ENCODE measurements at places on chromosomes 7 and 10. TPM values are rescaled to one million over a fixed set of nuclear protein-coding genes. Genes with fewer than 3 reads are reported as not detected.
A peak's percentile ranks its signal among the peaks of the same experiment; 100 is the strongest.

C10orf105 gene
- total RNA-seq: 0.52 TPM

DNA sequence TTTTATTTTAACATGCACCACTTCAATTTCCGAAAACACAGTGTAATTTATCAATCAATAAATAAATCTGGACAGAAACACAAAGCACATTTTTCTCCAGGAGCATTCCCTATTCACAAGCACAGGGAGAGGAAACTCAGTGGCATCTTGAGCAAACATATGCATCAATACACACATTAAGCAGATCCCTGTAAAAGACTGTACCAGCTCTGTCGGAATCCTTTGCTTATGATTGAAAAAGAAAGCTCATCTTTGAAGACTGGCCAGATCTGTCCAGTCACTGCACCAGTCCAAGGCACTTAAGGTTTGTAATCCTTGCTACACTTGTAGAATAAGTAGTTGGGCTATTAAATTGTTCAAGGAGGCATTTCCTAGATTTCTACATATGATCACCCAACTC, 343.9 kb downstream of the BMPER start:
- no peak for DNase-seq
- no peak overlapping the region for H3K4me3 ChIP-seq
- no peak overlapping the region for H3K27ac ChIP-seq
- no peaks in the 10 kb centered on the region for H3K4me1 ChIP-seq

SORCS3 gene
- total RNA-seq: not detected

- H3K27ac ChIP-seq: no peak overlapping the region
- H3K36me3 ChIP-seq: peaks cover 34% of the 10 kb centered on the region
- no peaks in the 10 kb centered on the region for H3K27me3 ChIP-seq
- no peak for DNase-seq
- H3K4me1 ChIP-seq: no peaks in the 10 kb centered on the region
Measured at GRCh38 chr10:14527134-14527844, 196.6 kb upstream of the FRMD4A start.

GRCh38 chr7:51069411-51070083, 247.1 kb downstream of the COBL start:
- H3K27me3 ChIP-seq: no peaks in the 10 kb centered on the region
- no peak overlapping the region for H3K4me3 ChIP-seq
- no peaks in the 10 kb centered on the region for H3K36me3 ChIP-seq

PROSER2 gene
- 33.3 TPM for total RNA-seq

DNA sequence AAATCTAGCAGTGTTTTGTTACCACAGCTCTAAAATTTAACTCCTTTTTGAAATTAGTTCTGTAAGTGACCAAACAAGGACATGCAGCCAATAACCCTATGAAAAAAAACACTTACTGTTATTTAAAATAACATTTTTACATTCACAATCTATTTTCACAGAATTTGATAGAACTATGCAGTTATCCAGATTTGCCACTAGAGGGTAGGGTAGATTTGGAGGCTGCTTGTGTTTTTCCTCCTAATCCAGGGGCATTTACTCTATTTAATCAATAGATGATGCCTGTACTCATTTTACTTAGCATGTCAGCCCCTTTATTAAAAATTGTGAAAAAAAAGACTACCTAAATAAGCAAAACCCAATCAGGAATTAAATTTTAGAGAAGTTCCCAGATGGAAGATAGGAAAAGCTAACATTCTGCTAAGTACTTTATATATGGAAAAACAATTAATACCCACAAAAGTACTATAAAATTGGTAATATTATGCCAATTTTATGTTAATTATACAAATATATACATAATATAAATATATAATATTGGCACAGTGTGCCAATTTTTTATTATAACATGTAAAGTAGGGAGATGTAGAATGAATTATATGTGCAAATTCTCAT, 18.1 kb upstream of the LIPK start:
- no peak for DNase-seq
- H3K4me3 ChIP-seq: no peak overlapping the region
- no peaks in the 10 kb centered on the region for H3K36me3 ChIP-seq
- H3K27me3 ChIP-seq: no peaks in the 10 kb centered on the region
- no peak overlapping the region for H3K27ac ChIP-seq

- no peak overlapping the region for H3K4me3 ChIP-seq
- H3K36me3 ChIP-seq: peaks cover 19% of the 10 kb centered on the region
- DNase-seq: peak; percentile 25
- H3K27me3 ChIP-seq: no peaks in the 10 kb centered on the region
- peaks cover 21% of the 10 kb centered on the region for H3K4me1 ChIP-seq
Measured at GRCh38 chr7:157143788-157144187, 5.1 kb downstream of the UBE3C start.

SPDYE11 gene
- total RNA-seq: not detected

HOXA2 gene
- 2.1 TPM for total RNA-seq

- no peaks in the 10 kb centered on the region for H3K4me1 ChIP-seq
- no peak for DNase-seq
- no peaks in the 10 kb centered on the region for H3K27me3 ChIP-seq
- H3K4me3 ChIP-seq: no peak overlapping the region
Measured at GRCh38 chr7:21469894-21470293, 42.0 kb downstream of the SP4 start.

- H3K4me3 ChIP-seq: no peak overlapping the region
- H3K27me3 ChIP-seq: no peaks in the 10 kb centered on the region
- peaks cover 3% of the 10 kb centered on the region for H3K4me1 ChIP-seq
- H3K36me3 ChIP-seq: no peaks in the 10 kb centered on the region
- DNase-seq: no peak
- no peak overlapping the region for H3K27ac ChIP-seq
Measured at GRCh38 chr7:132469264-132469663, 107.0 kb downstream of the PLXNA4 start.

RSPH10B gene
- total RNA-seq: not detected

ATRNL1 gene
- total RNA-seq: 0.93 TPM

MNX1 gene
- 0.93 TPM for total RNA-seq

DNA sequence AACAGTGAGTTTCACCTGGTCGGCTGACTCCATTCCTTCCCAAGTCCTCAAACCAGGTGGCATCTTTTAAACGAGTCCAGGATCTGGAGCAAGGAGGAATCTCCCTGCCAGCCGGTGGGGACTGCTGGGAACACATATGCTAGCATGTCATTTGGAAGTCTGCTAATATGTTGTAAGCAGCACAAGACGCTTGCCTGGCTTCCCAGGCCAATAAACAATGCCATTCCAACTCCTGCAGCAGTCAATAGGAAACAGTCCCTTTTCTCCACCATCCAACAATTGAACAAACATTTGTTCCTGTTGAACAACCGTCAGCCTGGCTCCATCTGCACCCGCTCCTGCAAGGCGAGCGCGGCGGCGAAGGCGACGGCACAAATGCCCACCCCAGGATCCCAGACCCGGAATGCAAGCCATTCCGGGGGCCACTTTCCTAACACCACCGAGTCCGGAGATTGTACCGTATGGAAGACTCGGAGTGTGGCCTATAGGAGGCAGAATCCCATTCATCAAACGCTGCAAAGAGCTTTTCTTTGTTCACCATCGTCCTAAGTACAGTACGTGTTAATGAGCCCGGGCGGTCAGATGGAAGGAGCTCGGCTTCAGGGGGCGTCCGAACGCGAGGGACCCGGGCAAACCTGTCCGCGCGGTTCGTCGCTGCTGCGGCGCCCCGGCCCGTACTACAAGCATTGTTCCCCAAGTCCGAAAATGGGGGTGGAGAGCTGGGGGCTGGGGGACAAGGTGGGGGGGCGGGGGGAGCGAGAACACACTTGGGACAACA, 1.6 kb downstream of the FAM53B start:
- peak overlapping the region; percentile 83 for H3K27ac ChIP-seq
- H3K4me1 ChIP-seq: peaks cover 60% of the 10 kb centered on the region
- H3K36me3 ChIP-seq: no peaks in the 10 kb centered on the region
- peak overlapping the region; percentile 72 for H3K4me3 ChIP-seq
- no peak for DNase-seq

- H3K36me3 ChIP-seq: no peaks in the 10 kb centered on the region
- DNase-seq: no peak
- no peak overlapping the region for H3K4me3 ChIP-seq
- no peaks in the 10 kb centered on the region for H3K27me3 ChIP-seq
- H3K27ac ChIP-seq: no peak overlapping the region
Measured at GRCh38 chr10:132522521-132523411, 14.8 kb upstream of the INPP5A start.

OR2A12 gene
- total RNA-seq: not detected

Data from upper lobe of right lung (tissue), 1 donor.